Activated naive CD4-positive, alpha-beta T cell treated with anti-CD3 and anti-CD28 coated beads for 36 hours (primary cell): ENCODE measurements at places on chromosomes 5 and 9.

DNA sequence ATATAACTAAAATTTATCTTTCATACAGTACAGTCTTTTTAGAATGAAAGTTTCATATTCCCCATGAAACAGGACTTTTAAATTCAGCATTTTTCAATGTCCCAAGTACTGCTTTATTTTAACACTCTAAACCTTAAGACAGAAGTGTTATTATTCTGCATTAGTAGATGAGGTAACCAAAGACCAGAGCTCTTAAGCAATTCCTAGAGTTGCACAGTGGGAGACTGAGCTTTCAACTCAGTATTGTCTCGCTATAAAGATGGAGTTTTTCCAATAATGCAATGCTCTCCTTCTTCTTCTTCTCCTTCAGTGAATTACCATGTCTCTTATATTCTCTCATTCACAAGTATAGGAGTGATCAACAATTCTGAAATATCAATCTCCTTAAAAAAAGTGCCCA, 479.7 kb downstream of the CETN3 start:
- no peak for DNase-seq

DNA sequence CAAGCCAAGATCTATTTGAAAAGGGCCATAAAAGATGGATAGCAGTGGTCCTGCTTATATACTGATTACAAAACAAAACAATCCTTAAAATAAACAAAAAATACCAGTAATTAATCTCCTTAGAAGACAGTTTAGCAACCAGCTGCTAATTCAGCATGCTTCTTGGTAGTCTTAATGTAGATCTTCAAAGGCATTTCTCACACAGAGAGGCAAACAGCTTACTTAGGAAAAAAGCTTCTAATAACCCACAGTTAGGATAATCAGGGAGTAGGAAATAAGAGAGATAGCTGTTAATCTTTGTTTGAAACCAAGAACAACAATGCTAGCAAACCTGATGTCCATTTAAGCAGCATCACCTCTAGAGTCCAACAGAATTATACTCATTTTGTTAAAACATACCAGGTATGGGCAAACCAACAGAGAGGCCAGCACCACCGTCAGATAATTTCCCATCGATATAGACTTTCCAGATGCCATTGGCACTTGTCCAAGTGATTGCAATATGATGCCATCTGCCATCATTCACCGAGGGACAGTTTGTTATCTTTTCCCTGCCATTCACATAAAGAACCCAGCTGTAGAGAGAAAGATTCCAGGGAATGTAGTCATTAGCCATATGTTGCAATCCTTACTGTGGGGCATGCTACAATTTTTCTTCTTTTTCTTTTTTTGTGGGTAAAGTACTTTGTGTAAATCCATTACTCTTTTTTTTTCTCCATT, 105.6 kb upstream of the TXNDC8 start:
- no peak for DNase-seq

DNA sequence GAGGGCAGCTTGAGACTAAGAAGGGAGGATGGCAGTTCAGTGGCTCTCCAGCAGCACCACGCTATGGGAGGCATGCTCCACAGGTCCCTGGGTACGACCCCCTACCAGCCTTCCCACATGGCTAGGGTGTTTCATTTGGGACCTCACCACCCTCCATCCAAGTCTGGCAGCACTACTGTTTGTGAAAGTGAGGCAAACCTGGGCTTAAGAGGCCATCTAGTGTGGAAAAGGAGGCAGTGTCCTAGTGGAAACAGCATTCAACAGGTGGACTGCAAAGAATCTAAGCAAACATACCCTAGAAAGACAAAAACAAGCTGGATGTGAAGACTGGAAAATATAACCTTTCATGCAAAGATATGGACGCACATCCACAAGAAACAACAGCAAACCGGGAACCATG, 4.8 kb upstream of the C5orf47 start:
- DNase-seq = no peak

DNA sequence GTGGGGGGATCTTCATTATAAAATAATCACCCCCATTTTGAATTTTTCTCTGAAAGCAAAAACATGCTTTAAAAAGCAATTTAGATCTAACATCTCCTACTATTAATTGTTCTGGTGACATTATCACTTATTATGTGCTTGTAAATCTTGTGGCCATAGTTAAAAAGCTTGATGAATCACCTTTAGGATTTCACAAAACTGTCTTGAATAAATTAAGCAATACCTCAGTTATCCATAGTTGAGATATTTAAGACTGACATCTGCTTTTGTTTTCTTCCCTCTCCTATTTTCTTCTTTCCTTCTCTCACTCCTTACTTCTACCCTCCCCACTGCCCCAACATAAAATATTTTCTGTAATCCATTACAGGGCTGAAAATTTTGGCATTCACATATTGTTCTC, 84.8 kb downstream of the SLC1A3 start:
- DNase-seq = no peak

DNA sequence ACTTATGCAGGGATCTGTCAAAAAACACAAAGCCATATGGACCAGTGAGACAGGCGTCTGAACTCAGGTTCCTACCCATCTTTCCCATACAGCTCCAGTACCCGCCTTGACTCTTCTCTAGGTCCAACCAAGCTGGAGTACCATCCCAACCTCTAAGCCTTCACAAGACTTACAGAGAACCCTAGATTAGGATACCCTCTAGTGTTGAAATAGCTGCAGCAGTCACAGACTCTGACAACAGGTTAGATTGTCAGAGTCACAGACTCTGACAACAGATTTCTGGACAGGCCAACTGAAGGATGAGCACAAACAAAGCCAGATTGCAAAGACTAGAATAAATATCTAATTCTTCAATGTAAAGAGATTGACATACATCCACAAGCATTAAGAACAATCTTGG, 266.1 kb downstream of the GRIA1 start:
- DNase-seq = no peak

DNA sequence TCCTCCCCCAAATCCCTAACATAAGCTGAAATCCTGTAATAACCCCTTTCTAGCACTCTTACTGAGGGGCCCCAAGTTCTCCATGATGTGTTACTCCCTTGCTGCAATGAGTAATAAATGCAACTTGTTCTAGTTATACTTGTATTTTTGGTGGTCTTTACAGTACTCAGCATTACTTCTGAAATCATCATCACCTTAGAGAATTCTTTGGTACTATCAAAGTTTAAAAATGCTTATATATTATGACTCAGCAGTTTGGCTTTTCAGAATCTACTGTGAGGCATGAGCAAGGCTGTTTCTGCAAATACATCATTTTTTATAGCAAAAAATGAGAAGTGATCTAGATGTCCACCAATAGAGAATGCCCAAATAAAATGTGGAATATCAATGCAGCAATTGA, 20.7 kb upstream of the ROPN1L start:
- DNase-seq = no peak

DNA sequence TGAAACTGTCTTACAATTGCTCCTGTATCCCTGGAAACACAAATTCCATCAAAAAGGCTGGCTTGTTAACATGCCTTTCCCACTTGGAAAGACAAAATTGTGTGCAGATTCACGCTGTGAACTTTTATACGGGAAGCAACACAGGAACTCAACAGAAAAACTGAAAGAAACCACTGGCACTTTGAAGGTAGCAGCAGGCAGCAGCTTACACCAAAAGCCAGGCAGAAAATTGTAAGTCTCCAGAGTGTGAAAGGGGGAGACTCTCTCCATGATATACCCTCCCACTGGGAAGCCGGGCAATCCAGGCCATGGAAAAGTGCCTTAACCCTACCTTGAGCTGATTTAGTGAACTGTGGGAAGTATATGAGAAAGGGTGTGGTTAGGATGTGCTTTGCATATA, 943.7 kb downstream of the CDH18 start:
- no peak for DNase-seq

GRCh38 chr9:2269778-2270177, 254.6 kb downstream of the SMARCA2 start:
- DNase-seq = no peak

DNA sequence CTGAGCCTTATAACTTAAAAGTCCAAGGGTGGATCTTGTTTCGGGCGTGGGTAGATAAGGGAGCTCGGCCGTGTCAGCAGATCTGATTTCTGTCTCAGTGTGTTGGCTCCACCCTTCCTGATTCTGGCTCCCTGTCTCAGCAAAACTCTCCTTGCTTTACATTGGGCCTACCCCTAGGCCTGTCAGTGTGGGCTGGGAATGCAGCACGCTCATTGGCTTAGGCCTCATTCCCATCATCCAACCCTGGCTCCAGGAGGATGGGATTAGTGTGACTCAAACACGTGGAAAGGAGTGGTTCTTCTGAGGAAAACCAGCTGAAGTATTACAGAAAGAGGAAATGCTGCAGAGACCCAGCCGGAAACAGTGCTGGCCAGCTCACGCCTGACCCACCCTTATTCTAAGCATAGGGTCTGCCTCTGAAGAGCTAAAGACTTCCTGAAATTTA, 59.9 kb downstream of the ZFAND5 start:
- DNase-seq = peak; percentile 8

- DNase-seq = no peak
Observed at GRCh38 chr5:7218141-7218540, 177.8 kb upstream of the ADCY2 start.

DNA sequence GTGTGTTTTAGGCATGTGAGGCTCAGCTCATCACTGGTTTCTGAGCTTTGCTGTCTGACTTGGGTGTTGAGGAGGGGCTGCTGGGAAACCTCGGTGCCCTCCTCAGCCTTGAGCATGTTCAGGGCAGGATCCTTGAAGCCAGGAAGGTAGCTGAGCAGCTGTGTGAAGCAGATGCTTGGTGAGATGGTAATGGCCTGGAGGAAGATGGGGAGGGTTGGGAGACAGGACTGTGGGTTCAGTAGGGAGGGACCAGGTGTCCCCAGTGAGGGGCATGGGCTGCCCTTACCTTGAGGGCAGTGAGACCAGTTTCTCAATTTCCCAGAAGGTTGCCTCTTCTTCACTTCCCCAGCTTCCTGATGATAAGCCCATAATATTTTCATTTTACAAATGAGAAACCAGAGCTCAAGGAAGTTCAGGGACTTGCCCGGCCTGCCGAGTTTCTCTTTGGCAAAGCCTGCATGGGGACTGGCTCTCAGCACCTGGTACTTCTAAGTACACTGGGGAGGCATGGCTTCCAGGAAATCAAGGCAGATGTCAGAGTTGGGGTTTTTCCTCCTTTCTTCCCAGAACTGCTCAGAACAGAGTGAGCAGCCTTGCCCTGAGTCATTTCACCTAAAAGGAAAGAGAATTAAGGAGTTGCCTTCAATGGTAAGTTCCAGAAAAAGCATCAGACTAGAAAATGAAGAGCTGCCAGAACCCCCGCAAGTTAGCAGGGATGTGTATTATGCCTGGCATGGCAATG, 225.7 kb downstream of the MAST4 start:
- peak; percentile 87 for DNase-seq

GRCh38 chr5:116747881-116748280, 173.3 kb upstream of the SEMA6A start:
- no peak for DNase-seq

DNA sequence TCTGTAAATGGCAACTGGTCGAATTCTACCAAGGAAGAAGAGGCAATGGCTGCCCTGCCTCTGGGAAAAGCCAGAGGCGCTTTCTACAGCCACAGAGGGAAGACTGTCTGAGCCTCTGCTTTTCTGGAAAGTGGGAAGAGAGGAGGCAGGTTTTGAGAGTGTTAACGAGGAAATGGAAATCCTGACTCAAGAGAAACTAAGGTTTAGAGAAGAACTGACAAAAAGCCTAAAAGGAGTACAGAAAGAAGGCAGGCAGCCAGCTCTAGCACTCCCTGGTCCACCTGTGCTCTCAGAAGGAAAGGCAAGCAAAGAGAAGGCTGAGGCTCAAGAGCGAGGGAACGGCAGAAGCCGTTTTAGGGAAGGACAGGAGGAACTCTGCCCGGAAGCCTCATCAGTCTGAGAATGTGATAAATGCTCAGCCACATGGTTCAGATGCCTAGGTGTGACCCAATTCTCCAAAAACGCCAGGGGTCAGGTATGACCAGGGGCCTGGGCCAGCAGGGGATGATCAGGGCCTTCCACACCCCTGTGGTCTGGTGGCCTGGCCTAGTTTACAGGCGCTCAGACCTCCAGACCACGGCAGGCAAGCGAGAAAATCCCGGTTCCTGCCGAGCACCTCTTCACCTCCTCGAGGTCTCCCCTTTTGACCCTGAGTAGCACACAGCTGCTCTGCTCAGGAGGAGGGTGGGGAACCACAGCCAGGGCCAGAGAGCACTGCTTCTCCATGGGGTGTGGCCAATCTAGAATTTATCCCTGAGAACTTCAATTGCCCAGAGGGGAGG, 79.9 kb upstream of the FBXW11 start:
- DNase-seq = no peak

DNA sequence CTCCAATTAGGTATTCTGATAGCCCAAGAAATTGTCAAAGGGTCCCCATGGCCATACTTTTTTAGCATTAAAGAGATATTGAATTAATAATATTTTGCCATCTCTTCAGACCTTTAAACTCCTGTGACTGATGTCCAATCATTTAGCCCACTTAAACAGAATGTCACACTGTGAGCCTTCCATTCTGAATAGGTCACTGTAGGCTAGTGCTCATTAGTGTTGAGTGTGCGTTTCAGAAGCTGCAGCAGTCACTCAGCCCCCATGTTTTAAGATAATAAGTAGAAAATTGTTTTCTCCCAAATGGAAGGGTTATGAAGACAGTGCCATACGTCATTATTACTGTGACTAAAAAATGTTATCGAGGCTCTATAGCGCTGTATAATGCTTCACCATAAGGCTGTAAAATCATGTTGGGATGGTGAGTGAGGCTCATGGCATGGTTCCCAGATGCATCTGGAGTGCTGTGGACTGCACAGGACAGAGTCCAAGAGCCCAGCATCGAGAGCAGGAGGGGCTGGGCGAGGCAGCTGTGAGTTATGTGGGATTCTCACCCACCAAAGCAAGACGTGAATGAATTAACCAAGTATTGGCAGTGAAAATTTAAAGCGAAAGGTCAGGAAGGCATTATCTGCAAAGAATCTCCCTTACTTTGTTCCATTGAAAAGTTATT, 2112.9 kb upstream of the WWC1 start:
- DNase-seq = no peak

DNA sequence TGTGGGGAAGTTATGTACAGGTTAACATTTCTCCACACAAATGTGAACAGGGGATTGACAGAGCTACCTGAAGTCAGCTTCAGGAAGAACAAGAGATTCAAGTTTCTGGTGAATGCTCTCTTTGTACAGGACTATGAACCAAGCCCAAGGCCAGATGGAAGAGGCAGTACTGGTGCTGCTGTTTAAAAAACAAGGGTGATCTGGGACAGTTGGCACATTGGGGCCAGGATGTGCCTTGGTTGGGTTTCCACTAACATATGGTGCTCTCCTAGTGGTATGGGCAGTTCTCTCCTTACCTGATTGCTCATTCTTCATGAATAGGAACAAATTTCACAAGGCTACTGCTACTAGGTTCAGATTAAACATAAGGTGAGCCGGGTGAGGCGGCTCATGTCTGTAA, 40.0 kb downstream of the MTMR12 start:
- no peak for DNase-seq
